ENCODE measurements at places on chromosomes 6 and 20.

- DNase-seq, result no peak
Observed at GRCh38 chr20:55667955-55668354, 337.4 kb downstream of the CBLN4 start.

GRCh38 chr20:64176971-64177370, 12.7 kb downstream of the MYT1 start:
- no peak for DNase-seq

DNA sequence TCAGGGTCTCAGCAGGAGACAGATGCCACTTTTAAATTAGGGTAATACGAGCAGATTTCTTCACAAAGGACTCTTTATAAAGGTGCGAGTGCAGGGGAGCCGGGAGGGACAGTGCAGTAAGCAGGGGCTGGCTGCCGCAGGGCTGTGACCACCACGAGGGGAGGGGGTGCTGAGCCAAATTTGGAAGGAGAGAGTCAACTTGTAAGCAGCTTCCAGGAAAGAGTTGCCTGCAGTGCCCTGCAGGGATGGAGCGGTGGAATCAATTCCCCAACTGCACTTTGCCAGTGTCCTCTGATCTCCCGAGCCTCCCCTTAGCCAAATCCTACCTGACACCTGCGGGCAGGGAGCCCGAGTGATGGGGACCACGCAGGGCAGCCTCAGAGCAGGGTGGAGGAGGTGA, 13.9 kb upstream of the CCDC167 start:
- no peak for DNase-seq

- no peak for DNase-seq
Observed at GRCh38 chr20:11090751-11091150, 417.0 kb upstream of the JAG1 start.

DNA sequence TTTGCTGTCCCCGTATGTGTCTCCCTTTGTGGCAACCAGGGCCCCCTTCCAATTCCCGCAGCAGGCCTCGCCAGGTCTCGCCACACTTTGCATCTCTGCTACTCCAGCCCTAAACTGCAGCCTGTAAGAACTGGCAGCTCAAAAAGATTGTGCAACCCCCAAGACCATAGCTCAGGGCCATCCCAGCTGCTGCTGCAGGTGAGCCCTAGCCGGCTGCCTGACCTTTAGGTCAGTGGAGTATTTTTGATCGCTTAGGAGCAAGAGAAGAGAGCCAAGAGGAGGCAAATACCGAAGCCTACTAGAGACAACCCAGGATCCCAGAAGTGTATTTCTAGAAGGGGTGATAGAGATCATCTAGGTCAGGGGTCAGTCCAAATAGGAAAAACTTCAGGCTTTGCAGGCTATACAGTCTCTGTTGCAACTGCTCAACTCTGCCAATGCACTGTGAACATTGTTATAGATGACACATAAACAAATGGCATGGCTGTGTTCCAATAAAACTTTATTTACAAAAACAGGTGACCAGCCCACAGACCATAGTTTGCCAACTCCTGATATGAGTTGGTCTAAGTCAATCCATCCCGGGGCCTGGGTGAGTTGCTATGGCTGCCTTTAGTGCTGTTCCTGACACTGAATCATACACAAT, 138.4 kb downstream of the EYA2 start:
- DNase-seq, result no peak

DNA sequence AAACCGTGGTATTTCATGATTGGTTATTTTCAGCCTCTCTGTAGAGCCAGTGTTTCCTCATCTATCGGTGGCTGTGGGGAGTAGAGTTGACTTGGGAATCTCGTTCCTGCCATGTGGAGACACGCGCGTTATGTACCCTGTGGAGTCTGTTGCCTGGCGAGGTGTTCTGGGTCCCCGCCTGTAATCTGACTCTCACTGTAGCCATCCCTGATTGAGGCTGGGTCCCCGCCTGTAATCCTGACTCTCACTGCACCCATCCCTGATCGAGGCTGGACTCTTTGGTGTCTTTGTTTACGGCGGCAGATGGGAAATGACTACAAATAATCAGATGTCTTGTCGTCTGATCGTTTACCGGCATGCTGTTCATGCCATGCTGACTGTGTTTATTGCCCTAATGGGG, 153.9 kb downstream of the DTNBP1 start:
- DNase-seq, result no peak

DNA sequence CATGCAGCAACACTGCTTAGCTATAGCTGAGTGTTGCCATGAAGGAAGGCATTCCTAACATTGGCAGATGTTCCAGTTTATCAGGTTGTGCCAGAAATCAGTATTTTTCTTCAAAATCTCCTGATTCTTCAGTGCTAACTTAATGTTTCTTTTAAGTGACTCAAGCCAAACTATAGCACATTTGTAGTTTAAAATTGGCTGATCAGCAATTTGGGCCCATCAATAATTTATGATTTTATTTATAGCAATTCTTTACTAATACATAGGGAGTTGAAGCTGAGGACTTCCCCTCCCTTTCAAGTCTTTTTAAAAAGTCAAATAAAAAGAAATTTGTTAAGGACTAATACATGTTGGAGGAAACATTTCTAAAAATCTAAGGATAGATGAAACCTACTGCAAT, 383.8 kb upstream of the KHDRBS2 start:
- DNase-seq, result no peak

DNA sequence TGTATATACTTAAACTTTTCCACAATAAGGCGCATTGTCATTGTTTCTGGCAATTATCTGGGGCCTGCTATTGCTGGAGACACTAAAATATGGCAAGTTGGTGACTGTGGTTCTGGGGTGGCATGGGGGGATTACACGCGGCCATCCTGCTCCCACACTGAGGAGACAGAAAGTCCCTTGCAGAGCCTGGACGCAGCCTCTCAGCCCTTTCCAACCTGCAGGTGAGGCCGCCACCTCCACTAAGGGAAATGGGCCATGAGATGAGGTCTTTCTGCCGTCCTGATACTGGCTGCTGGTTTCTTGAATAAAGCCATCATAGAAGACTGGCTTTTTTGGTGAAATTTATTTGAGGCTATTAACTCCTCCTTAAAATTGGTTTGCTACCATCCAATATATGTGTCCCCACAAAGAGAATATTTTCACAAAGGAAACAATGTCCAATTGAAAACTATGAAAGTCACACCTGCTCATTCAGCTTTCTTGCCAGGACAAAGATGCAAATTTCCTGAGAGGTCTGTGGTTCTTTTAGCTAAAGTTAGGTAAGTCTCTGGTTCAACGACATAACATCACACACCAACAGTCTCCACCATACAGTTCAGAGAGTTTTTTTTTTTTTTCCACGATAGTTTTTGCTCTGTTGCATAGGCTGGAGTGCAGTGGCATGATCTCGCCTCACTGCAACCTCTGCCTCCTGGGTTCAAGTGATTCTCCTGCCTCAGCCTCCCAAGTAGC, 13.0 kb downstream of the TXNDC5 start:
- no peak for DNase-seq

GRCh38 chr6:167493976-167494697, 169.3 kb downstream of the TTLL2 start:
- DNase-seq, result peak; percentile 30

GRCh38 chr6:13427801-13428582, 59.4 kb downstream of the GFOD1 start:
- DNase-seq, result no peak

DNA sequence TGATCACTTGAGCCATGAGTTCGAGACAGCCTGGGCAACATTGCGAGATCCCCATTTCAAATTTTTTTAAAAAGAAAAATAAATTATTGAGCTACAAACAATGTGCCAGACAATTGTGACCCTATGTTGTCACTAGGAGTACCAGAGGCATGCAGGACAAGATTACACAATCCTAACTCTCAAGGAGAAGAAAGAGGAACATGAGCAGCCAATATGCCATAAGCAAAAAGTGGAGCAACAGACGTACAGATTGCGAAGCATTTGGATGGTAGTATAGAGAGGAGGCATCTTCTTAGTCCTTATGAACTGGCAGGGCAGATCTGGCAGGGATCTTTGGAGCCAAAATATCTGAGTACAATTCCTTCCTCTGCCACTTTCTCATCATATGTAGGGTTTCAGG, 156.4 kb downstream of the OR2B2 start:
- no peak for DNase-seq

DNA sequence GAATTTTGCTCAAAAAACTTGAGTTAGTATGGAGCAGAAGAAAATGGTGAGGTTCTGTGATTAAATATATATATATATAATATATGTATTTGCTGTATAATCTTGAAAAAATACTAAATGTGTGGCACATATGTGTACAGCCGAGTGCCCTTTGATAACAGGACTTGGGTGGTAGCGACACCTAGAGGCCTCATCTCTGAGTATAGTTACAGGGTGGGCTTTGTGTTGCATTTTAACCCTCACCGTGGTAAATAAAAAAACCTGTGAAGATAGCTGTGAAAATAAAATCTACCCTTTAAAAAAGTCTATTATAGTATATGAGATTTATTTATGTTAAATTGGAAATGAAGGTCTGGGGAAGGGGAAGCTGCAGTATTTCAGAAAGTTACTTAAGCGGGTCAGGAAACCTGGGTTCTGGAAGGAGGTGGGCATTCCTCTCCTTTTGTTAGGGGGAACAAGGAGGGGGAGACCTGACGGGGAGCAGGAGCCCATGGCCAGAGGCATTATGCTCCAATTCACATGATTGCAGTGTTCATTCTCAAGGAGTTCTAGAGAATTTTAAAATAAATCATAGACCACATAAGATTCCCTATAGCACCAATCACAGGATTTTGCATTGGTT, 82.7 kb downstream of the SH3BGRL2 start:
- peak; percentile 52 for DNase-seq

DNA sequence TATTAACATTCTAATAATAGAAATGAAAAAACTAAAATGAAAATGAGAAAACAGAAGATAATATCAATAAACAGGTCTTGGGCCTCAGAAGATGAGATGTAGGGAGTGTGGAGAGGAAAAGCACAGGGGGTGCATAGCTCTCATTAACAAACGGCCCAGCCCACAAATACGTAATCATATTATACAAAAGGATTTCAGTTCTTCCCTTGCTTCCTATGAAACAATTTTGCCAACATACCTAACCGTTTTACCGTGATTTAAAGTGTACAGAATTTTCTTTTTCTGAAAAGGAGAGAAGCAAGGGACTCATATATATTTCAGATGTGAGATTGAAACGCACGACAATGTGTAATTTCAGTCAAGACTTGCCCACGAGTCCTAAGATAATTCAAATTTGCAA, 136.0 kb downstream of the HFE start:
- peak; percentile 54 for DNase-seq

GRCh38 chr20:37316116-37316774, 26.8 kb downstream of the MANBAL start:
- no peak for DNase-seq

- no peak for DNase-seq
Observed at GRCh38 chr6:16486661-16487060, 248.3 kb downstream of the GMPR start.

DNA sequence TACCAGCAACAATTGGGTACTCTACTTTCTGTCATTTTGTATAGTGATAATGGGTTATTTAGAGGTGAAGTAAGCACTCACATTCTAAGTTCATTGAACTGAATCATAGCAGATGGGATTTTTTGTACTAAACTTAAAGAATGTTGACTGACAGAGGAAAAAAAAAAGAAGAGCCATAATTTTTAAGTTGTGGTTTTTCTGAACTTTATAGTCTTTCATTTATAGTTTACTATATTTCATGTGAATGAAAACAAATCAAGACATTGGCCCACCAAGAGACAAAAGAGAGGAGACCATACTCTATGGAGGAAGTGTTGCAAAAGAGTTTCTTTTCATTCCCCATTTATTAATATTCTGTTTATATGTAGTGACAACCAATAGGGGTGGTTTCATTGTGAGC, 685.7 kb downstream of the BCKDHB start:
- DNase-seq, result no peak

DNA sequence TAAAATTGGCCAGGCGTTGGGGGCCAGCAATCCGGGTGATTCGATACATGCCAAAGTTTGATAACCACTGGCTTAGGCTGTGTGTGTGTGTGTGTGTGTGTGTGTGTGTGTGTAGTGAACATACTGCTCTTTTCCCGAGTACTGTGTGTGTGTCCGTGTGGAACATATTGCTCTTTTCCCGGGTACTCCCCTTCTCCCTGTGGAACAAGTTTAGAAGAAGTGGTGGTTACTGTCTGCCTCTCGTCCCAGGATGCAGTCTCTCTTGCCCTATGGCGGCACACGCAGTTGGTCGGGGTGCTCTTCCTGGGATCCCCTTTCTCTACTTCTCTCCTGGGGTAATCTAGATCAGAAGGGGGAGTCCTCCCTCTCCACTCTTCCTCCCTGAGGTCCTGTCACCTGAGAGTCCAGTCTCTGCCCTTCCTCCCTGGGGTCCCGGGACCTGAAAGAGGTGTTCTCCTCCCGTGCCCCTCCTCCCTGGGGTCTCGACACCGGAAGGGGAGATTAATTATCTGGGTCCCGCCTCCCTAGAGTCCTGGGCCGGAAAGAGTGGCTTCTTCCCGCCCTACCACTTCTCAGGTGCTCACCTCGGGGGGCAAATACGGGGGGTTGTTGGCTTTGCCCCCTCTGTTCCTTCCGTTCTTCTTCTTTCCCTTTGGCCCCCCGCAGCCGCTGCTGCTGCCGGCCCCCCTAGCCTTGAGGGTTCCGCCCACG, 516 bp downstream of the GTPBP2 start:
- peak; percentile 72 for DNase-seq

- DNase-seq, result no peak
Observed at GRCh38 chr20:25023356-25023755, 30.8 kb upstream of the APMAP start.

DNA sequence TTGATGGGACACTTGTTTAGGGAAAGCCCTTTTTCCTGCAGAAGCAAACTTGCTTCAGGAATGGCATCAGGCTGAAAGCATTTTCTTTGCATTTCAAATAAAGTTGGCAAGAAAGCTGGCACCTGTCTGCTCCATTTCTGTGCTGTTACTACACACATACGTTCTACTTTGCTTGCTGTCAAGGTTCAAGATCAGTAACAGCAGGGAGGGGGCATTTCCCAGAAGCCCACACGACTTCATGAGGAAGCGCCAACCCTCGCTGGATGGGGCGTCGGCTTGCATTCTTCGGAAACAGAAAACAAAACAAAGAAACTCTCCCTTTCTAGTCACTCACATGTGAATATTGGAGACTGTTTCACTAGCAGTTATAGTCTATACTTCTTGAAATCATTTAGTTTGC, 46.4 kb downstream of the AKAP12 start:
- DNase-seq, result no peak

- peak; percentile 57 for DNase-seq
Observed at GRCh38 chr6:163820745-163821458, 406.4 kb downstream of the QKI start.
